ENCODE measurements at places on chromosomes 3 and 15.
A peak's percentile ranks its signal among the peaks of the same experiment; 100 is the strongest.

DNA sequence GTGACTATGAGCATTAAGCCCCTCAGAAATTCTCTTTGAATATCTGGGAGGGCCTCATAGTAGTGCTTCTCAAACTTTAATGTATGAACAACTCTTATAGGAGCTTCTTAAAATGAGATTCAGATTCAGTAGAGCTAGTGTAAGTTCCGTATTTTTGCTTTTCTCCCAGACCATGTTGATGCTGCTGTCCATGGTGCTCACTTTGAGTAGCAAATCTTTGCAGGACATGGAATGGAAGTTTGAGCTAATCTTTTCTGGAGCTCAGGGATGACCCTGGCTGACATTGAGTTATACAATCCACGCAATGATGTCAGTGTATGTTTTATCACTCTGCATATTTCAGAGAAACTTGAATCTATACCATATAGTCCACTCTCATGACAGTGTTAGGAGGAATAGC lies 134.2 kb downstream of the OTOL1 start:
- DNase-seq = no peak

- peak; percentile 72 for DNase-seq
Measured at GRCh38 chr3:18135060-18135814, 289.9 kb downstream of the SATB1 start.

GRCh38 chr3:31050296-31050695 lies 155.8 kb upstream of the GADL1 start:
- DNase-seq = no peak

DNA sequence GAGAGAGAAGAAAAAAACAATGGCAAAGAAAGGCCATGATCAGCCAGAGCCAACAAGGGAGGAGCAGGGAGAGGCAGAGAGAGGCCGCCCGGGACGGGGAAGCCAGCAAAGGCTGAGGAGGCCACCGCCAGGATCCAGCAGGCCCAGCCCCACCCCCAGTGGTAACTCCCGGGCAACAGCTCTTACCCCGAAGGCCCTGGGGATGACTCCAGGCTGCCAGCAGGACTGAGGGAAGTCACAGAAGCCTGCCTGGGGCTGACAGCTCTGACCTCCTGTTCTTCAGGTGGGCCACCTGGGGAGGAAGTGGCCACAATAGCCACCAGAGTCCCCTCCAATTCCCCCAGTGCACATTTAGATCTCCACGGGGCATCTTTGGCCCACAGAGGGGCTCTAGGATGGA lies 184.3 kb upstream of the LINGO1 start:
- no peak for DNase-seq

GRCh38 chr3:167032267-167032876 lies 347.7 kb downstream of the ZBBX start:
- DNase-seq = peak; percentile 52

Measured in kidney tubule cell (primary cell).